ENCODE measurements at places on chromosomes 13 and 19.

- DNase-seq = no peak
Measured at GRCh38 chr19:33408116-33408515, 34.6 kb downstream of the CEBPG start.

DNA sequence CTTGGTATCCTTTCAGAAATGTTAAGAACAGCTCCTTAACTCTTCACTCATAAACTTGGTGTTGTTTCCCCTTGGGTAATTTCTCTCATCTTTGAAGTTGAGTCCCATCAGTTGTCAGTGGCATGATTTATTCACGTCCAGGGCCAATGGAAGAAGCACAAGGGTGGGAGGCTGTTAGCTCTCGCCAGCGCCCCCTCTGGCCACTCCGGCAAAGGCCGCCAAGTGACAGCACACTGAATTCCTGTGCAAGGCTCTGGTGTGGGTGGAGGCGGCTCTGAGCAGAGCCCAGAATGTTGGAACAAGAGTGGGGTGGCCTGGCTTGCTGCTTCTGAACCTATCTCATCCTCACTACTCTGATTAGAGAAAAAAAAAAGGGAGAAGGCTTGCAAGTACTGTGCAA lies 13.1 kb upstream of the MEDAG start:
- no peak for DNase-seq

GRCh38 chr13:98543378-98544103 lies 33.4 kb downstream of the STK24 start:
- no peak for DNase-seq

- no peak for DNase-seq
Measured at GRCh38 chr19:34962687-34963572, 1.1 kb downstream of the ZNF792 start.

DNA sequence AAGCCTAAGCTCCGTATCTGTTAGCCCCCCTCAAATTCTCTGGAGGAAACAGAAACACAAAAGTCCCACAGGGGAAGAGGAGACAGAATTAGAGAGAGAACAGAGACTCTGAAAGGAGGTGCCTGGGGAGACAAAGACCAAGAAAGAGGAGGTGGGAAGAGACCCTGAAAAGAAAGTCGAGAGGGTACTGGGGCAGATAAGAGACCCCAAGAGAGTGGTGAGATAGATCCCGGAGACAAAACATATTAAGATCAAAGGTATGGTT lies 915 bp upstream of the GRWD1 start:
- no peak for DNase-seq

GRCh38 chr19:48341515-48342413 lies 16.4 kb downstream of the EMP3 start:
- DNase-seq = no peak

- DNase-seq = no peak
Measured at GRCh38 chr13:110841846-110842245, 73.0 kb downstream of the ANKRD10 start.

DNA sequence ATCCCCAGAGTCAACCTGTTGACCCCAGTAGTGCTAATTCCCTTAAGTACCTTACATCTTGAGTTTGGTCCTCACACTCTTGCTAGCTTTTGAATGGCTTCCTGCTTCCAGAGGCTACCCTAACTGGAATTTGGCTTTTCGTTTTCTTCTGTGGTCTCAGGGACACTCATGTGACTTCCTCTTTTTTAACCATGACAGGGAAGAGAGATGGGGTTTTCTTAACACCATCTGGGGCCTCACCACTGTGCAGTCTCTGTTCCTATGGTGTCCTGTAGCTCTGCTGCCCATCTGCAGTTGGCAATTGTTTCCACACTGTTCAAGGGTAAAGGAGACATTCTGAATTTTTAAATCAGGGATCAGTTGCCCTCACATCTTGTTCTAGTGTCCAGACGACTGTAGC lies 66.7 kb downstream of the SLC10A2 start:
- no peak for DNase-seq

DNA sequence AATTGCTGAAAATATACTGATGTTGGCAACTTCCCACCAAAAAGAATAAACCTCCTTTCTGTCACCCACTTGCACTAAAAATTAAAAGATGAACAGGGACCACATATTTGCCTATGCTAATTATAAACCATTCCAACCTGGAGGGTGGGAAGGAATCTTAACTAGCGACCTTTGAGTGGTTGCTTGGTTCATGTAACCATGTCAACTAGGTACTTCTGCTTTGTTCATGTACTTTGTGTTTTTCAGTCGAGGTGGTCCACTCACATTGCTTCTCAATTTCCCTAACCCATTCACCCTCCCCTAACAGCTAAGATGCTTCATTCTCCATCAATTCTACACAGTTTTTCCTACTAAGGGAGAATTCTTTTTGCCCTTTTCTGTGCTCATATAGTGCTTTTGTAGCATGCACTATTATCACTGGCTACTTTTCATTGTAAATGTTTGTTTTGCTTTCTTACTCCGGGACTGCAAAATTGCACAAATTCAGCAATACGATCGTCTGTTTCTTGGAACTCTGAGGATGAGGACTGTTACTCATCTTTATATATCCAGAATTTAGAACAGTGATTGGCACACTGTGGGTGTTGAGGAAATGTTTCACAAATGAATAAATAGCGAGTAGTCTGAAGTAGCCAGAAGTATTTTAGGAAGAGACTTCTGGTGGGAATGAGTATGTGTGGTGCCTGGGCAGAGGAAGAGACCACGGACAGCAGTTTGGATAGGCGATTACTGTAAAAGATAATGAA lies 187.5 kb downstream of the GPC6 start:
- no peak for DNase-seq

DNA sequence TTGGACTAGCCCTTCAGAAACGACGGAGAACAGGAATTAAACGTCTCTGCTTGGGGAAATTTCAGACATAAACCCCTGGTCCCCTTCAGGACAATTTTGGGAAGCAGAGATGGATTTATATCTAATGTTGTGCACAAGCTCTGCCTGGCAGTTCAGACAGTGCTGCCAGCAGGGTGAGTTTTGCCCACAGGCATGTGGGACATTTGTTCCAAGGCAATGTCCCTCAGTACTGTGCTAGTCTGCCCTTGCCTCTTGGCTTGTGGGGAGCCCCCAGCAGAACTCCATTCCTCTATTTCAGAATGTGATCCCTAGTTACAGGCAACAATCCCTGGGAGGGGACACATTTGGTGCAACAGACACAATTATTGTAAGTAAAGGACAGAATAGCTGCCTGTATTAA lies 76.5 kb upstream of the GPR12 start:
- no peak for DNase-seq

DNA sequence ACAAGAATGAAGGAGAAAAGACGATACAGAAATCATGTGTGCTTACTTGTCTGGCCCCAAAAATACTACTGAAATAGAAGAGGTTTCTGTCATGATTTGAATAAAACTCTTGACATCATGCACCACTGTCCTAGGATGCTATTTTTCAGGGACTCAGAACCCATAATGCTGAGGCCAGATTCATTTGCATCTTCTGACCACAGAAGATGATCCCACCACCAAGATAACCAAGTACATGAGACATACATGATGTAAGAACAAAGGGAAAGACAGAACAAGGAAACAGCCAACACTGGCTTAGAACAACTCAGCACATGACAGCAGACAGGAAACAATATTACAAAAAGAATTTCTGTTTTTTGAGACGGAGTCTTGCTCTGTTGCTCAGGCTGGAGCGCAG lies 2.5 kb downstream of the ZNF552 start:
- DNase-seq = no peak

DNA sequence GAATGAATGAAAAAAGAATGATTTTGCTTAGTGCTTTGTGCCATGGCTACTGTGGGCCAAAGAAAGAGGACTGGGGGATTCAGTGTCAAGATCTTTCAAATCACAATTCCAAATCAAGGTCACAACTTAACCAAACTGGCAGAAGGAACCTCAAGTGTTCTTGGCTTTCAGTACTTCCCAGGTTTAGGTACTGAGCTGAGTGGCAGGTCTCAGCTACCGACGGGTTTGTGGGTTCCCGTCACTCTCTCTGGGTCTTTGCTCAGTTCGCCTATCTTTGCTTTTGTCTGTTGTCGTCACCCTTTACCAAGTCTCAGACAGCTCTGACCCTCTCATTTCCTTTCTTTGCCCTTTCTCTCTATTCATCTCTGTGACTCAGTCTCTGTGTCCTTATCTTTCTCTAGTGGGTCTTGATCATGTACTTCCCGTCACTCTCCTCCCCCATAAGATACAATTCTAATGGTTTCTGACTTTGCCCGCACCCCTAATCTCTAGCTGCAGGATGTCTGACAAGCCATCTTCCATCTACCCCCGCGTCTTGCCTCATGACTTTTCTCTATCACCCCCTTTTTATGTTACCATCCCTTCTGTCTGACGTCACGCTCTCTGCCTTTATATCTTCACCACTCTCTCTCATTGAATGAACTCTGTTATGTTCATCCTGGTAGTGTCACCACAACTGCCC lies 33.3 kb upstream of the LRRC4B start:
- no peak for DNase-seq

- DNase-seq = peak; percentile 89
Measured at GRCh38 chr19:3725640-3726310, 17.6 kb downstream of the TJP3 start.

- no peak for DNase-seq
Measured at GRCh38 chr13:83761631-83762030, 120.6 kb downstream of the SLITRK1 start.

DNA sequence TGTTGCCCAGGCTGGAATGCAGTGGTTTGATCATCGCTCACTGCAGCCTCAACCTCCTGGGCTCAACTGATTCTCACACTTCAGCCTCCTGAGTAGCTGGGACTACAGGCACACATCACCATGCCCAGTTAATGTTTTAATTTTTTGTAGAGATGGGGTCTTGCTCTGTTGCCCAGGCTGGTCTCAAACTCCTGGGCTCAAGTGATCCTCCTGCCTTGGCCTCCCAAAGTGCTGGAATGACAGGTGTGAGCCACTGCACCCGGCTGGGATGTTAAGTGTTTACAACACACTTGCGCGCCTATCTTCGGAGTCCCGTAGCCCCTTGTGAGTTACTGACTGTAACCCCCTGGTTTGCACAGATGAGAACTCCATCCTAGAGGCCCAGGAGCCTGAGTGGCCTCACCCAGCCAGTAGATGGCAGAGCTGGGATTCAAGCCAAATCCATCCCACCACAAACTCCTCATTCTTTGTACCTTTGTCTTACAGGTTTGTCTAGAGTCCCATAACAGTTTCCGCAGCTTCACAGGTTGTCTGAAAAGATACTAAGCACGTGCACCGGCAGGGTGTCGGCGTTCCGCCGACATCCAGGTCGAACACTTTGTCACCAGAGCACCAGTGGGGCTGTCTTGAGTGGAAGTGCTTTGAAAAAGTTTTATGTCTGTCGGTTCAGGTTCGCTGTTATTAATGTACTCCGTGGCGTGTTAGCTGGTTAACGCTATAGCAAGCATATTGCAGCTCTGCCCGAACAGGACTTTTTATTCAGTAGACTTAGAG lies 14.7 kb downstream of the MAG start:
- DNase-seq = no peak

DNA sequence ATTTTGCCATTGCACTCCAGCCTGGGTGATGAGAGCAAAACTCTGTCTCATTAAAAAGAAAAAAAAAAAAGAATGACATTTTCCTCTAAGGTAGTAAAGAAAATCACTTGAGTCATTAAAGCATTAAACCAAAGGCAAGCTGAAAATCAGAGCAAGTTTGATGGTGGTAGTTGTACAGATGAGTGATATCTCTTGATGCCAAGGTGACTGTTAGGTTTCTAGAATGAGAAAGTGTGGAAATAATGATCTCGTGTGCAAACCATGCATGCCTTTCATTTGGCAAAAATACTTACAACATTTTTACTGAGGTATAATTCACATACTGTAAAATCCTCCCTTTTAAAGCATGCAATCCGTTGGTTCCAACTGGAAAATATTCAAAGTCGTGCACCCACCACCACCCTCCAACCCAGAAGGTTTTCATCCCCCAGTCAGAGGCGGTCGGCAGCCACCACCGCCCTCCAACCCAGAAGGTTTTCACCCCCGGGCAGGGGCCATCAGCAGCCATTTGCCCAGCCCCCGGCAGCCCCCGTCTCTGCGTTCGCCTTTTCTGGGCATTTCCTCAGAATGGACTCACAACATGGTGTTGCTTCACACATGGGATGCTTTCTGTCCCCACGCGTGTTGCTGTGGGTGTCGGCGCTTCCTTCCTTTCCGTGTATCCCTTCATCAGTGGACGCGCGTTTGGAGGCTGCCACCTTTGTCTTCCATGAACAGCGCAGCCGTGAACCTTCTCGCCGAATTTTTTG lies 90.2 kb downstream of the ATP11A start:
- no peak for DNase-seq

DNA sequence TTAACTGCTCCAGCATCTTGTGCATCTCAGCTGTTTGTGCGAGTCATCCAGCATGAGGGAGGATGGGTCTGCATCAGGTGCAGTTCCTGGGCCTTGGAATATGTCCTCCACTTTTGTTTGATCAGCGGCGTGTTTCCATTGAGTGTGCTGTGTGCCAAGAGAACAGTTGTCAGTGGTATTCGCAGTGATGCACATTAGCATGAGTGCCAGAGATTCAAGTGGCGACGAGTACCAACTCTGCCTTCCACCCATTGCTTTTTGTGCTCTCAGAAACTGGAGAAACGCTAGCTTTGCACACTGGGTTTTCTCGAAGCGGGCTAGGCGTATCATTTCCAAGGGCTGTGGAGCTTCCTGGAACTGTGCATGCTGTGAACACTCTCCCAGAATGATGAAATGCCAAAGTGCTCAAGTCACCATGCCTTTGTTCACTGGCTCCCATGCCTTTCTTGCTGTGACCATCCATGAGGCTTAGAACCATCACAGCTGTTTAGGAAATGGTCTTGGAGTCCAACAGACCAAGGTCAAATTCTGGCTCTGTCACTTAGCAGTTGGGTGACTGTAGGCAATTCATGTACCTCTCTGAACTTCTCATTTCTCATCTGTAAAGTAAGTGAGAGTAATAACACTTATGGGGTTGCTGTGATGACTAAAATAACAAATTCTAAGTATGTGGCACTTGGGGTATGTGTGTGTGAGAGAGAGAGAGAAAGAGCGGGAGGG lies 18.4 kb downstream of the LRCH1 start:
- DNase-seq = no peak

All from NCI-H2029 (cell line).